HT1080 (cell line): ENCODE measurements at places on chromosomes 16 and 17. TPM values are rescaled to one million over a fixed set of nuclear protein-coding genes. Genes with fewer than 3 reads are reported as not detected.

CASKIN1 gene
- total RNA-seq, result 0.10 and 1.2 TPM in 2 replicates

NPIPB2 gene
- total RNA-seq, result 0.34 and 1.0 TPM in 2 replicates

EVPLL gene
- not detected in 2 replicates for total RNA-seq

CDRT15L2 gene
- total RNA-seq, result not detected in 2 replicates

DNA sequence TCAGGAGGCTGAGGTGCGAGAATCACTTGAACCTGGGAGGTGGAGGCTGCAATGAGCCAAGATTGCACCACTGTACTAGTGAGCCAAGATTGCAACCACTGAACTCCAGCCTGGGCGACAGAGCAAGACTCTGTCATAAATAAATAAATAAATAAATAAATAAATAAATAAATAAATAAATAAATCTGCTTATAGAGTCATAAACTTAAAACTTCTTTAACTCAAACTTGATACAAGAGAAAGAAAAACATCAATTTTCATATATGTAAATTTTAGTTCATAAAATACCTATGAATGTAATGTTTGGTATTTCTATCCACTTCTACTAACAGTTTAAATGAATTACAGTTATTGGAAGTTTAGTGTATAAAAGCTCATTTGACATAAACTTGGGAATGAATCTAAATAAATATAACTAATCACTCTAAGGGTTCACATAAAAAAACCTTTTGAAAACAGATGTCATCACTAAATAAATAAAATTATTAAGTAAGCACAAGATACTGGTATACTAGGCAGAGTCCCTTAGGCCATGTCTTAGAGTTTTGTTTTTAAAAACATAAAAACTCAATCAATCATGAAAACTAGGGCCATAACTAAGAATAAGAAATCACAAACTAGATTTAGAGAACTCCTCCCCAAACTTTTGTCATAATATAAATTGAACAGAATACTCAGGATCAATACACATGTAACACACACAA is 54.1 kb downstream of the SMURF2 start:
- no peak for DNase-seq

- DNase-seq, result no peak
Observed at GRCh38 chr16:86906623-86907022, 328.3 kb downstream of the FOXL1 start.

- DNase-seq, result no peak
Observed at GRCh38 chr17:82751171-82751570, 694 bp upstream of the TBCD start.

- DNase-seq, result no peak
Observed at GRCh38 chr17:30997842-30998241, 27.0 kb downstream of the RNF135 start.

GRCh38 chr16:86723689-86724088 is 145.3 kb downstream of the FOXL1 start:
- no peak for DNase-seq

GRCh38 chr16:57791893-57792461 is 10.3 kb downstream of the KIFC3 start:
- no peak for DNase-seq

DNA sequence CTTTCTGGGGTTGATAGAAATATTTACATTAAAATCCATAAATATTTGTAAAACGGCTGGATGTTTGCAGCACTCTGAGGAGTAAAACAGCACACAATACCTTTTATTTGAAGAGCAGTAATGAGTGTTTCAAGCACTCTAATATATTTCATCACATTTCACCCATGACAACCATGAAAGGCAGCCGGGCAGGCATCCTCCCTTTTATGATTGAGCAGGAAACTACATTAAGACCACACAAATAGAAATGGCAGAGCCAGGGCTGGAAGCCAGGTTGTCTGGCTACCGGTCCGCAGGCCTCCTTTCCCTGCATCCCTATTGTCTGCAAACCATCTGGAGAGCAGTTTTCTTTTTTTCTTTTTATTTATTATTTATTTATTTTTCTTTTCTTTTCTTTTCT is 23.1 kb upstream of the GPRC5C start:
- DNase-seq, result no peak

DNA sequence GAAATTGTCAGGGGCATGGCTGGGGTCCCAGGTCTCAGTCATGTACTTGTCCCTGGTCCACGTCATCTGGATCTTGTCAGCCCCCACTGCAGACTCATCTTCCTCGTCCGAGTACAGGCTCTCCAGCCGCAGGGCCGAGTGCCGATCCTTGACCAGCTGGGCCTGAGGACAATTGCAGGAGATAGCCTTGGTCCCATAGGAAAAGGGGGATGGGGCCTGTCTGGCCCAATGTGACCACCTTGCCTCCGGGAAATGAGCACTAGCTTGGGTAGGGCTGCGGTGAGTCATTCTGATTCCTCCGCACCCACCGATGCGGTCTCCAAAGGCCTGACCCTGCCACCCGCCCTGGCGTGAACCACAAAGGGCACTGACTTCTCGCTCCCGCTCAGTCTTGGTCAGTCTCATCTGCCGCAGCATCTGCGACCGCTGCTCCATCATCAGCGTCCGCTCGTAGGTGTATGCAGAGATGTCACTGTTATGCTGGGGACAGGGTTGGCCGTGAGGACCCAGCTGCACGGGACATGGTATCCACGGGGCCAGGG is 1.5 kb upstream of the LCAT start:
- DNase-seq, result no peak

DNA sequence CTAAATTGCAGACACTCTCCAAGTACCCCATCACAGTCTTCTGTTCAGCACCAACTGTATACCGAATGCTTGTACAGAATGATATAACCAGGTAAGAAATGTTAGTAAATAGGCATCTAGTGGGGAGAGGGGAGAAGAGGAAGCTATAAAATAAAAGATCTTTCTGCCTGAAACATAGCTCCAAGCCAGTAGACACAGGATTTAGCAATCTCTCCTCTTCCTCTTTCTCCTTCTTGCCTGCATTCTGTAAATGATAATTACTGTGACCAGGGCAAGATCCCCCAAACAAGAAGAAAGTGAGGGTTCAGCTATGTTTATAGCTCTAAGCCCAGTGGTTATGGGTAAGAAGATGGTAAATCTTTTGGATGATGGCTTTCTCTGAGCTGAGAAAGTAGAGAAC is 17.9 kb downstream of the ACSM3 start:
- no peak for DNase-seq

DNA sequence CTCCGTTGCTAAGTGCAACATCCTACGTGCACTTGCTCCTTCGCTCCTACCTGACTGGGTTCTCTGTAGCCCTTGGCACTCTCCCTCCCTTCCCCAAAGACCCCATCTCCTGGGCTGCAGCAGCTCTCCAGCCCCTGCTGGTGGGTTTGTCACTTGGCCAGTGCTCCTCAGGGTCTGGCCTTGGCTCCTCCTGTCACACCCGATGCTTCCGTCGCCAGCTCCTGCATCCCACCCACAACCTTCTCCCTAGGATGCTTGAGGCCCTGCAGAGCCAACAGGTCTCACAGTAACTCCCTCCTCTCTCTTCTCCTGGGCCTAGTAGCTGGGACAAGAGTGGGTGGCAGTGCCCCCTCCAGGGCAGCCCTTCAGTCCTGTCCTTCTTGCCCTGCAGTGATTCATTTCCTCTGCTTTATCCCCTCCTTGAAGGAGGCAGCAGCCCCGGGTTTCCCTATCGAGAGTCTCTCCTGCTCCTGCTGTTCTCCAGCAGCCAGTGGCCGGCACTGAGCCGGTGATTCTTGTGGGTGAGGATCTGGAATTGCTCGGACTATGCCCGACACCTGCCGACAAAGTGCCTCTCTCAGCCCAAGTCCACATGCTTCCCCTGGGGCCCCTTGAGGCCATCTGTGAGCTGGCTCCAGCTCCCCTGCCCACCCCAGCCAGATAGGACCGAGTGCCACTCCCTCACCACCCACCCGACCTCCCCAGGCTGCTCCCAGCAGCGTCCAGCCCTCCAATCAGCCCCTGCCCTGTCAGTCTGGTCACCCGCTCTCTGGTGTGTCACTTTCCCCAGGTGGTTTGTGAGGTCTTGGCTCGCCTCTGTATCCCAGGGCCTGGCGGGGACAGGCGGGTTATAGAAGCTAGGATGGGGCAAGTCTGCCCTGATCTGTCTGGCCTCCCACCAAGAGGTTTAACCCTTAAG is 3.8 kb downstream of the LITAFD start:
- DNase-seq, result peak; percentile 88

GRCh38 chr16:87706278-87707000 is 59.3 kb downstream of the KLHDC4 start:
- no peak for DNase-seq

- DNase-seq, result no peak
Observed at GRCh38 chr16:83220066-83220465, 587.7 kb upstream of the HSBP1 start.

- no peak for DNase-seq
Observed at GRCh38 chr17:40822132-40822812, at the start of gene KRT10. KRT10 (minus strand) TSS chr17:40822614; CDS start chr17:40822585, 29 bp downstream.

GRCh38 chr17:9240659-9241370 is 219.5 kb downstream of the NTN1 start:
- no peak for DNase-seq

DNA sequence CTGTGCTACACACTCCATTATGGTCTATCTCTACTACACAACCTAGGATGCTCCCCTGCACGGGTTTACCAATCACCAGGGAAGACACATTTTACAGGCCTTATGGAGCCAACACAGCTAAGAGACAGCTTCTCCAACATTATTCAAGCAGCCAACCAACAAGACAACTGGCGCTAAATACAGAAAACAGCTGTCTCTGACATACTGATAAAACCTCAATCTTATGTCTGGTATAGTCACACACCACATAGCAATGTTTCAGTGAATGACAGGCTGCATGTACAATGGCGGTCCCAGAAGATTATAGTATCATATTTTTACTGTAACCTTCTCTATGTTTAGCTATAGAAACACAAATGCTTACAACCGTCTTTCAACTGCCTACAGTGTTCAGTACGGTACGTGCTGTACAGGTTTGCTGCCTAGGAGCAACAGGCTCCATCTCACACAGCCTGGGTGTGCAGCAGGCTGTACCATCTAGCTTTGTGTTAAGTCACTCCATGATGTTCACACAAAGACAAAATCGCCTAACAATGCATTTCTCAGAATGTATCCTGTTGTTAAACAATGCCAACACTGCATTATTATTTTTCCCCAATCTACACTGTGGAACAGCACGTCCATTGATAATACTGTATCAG is 10.9 kb downstream of the USP22 start:
- no peak for DNase-seq

- no peak for DNase-seq
Observed at GRCh38 chr17:51711581-51711980, 446.9 kb downstream of the CA10 start.

DNA sequence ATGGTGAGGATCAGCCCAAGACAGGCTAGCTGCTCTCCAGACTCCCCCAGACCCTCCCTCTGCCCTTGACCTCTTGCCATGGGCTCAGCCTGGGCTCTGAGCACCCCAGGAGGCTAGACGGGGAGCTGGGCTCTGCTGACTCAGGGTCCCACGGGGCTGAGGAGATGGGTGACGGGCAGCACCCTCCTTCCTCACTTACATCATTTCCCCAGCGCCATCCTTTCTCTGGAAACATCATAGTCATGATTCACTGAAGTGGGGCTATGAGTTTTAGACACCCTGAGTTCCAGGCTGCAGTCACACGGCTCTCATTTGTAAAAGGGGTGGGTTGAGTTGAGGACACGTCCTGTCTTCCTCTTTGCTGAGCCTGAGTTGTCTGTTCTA is 3.0 kb upstream of the ITGAX start:
- DNase-seq, result peak; percentile 25

GRCh38 chr16:69371564-69371963 is 14.2 kb downstream of the TERF2 start:
- DNase-seq, result no peak

DNA sequence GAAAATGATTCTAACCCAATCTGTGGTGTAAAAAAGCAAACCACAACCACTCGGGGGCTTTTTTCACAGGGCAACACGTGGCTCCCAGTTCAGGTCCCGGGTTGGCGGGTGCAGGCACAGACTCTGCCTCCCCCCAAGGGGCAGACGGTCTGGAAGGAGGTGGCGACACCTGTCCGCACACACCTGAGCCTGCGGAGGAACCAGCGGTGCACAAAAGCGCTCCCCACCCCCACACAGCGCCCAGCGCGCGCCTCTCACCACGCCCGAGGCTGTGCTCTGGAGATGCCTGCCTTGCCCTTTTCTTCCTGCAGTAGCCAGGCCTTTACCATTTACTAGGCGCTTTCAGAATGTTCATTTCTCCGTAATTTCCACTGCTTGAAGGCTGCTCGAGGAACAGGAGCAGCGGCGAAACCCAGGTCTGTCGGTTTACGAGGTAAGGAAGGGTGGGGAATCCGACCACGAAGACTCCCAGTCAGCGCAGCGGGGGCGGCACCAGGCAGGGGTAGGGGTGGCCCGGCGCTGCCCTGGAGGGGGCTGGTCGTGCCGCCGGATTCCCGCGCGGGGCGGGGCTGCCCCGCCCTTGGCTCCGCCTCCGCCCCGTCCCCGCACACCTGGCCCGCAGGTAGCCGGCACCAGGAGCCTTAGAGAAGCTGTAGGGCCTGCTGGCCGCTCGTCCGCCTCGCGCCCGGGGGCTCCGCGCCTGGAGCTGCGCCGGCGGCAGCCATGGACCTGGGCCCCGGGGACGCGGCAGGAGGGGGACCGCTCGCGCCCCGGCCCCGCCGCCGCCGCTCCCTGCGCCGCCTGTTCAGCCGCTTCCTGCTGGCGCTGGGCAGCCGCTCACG is at the start of gene USP43:
USP43 (plus strand) TSS at position 608 of the 842 bp plus-strand sequence; CDS start at position 724, 116 bp downstream.
- DNase-seq, result no peak

GRCh38 chr17:45270828-45271418 is 9.0 kb upstream of the SPATA32 start:
- no peak for DNase-seq

- DNase-seq, result no peak
Observed at GRCh38 chr16:576823-577201, 7.0 kb downstream of the PIGQ start.

DNA sequence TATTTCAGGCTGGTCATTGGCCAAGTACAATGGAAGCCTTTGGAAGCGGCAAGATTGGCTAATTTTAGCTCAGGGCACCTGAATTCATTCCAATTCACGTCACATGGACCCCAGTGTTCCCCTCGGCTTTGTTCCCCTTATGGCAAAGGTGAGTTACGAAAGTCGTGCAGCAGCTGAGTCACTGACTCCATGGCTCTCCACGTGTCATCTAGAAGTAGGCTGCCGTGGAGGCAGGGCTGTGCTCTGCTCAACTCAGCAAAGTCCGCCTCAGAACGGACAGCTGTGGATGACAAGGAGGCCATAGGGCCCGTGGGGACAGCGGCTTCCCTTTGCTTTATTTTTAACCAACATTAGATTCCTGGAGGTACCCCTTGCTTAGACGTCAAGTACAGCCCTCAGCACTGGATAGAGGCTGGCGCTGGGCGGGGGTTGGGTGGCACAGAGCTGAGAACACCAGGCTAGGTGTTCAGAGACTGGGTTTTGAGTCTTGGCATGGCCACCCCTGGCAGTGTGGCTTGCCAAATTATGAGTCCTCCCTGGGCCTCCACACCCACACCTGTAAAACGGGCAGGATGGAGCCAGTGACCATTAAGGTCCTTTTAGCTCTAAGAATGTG is 23.6 kb downstream of the ADAD2 start:
- DNase-seq, result no peak

- no peak for DNase-seq
Observed at GRCh38 chr16:7547736-7548135, 215.1 kb downstream of the RBFOX1 start.

GRCh38 chr17:57537524-57538410 is 207.3 kb downstream of the CCDC182 start:
- peak; percentile 61 for DNase-seq
